NCI-H1694 treated with DMSO at 0.1 percent for 48 hours (cell line): ENCODE measurements at places on chromosomes 2 and 18.

- DNase-seq = no peak
These were observed 2.6 kb downstream of the C2orf72 start for GRCh38 chr2:231039821-231040364.

GRCh38 chr2:177799531-177799930 lies 273.0 kb downstream of the PDE11A start:
- DNase-seq = peak; percentile 42

DNA sequence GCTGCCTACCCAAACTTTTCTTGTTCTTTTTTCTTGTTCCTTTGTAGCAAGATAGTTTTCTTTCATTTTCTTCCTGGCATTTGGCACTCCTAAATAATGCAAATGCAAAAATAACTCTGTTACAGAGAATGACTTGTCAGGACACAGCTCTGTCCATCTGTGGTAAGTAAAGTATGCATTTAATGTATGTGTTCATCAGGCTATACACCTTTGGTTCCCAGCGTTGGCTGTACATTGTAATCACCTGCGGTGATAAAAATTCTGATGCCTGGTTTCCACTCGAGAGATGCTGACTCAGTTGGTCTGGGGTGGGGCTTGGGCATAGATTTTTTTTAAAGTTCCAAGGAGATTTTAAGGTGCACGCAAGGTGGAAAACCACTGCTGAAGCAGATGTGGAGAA lies at the start of gene SERPINB13:
TSS of gene SERPINB13 (plus strand) at position 378 of the 400 bp plus-strand sequence. CDS start 1,325 bp downstream, outside the sequence.
- no peak for DNase-seq

- no peak for DNase-seq
These were observed 29.3 kb downstream of the PELI1 start for GRCh38 chr2:64114912-64115277.

- no peak for DNase-seq
These were observed 22.1 kb upstream of the RNF103 start for GRCh38 chr2:86645752-86646151.

DNA sequence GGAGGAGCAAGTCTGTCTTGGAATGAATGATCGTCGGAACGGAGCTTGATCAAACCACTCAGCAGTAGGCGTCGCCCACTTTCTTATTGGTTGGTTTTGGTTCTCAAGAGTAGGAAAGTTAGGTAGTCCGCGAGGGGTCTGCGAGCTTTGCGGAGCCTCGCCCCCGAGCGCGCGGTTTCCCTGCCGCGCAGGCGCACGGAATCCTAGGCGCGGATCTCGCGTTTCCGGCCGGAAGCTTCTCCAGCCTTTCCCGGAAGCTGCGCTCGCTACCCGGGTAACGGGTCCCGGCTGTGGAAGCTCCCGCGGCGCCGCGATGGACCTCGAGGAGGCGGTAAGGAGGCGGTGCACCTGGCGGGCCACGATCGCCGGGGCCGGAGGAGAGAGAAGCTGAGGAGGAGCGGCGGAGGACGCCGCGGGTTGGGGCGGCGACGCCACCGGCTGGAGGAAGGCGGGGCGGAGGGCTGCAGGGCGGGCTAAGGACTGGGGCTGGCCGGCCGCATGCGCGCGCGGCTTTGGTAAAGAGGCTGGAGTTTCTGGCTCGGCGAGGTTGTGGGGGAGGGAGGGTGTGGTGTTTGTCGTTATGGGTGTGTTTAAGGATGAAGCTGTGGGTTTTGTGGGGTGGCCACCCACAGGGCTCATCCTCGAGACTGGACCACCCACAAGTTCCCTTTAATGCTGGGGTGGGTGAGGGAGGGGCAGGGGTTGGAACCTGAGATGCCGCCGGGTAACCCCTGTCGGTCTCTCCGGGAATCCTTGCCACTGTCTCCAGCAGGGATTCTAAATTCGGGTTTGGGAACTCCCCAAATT lies at the start of gene TAF1B:
TSS of gene TAF1B (plus strand) at position 246 of the 807 bp plus-strand sequence. CDS start at position 314, 68 bp downstream.
- DNase-seq = peak; percentile 98

DNA sequence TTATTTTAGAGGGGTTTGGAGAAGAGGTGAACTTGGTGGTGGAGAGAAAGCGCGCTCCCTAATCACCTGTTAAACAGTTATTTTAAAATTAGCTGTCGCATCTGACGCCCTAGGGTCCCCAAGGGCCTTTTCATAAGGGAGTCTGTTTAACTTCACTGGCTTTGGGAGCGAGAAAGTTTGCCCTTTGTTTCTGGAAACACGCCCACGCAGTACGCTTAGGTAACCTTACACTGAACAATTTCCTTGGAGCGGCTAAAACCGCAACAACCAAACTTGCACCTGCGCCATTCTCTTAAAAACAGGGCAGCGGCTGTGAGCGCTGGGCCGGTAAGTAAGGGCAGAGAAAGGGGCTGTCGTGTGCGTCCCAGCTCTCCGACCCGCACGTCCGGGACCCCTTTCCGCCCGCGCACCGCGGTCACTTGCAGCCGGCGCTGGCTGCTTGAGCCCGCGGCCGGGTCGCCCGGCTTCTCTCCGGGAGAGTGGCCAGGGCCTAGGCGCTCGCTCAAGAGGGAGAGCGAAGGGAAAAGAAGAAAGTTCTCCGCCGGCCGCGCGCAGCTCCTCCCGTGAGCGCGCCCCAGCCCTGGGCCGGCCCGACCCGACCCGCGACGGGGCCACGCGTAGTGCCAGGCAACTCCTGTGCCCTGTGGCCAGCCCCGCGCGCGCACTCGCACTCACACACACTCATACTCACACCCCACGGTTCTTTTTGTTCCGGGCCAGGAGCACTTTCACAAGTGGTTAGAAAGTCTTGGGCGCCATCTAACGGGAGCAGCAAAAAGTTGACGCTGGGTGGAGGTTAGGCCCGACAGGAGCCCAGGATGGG lies 19.2 kb downstream of the POU3F3 start:
- no peak for DNase-seq

- DNase-seq = peak; percentile 78
These were observed 89.4 kb downstream of the DGKD start for GRCh38 chr2:233443511-233444183.

GRCh38 chr18:28736951-28737350 lies 560.0 kb upstream of the CDH2 start:
- no peak for DNase-seq

- DNase-seq = peak; percentile 51
These were observed at the start of gene PLCD4 for GRCh38 chr2:218607436-218608115. Gene PLCD4, plus strand, starts transcription at chr2:218607899. Its CDS starts 7,841 bp downstream, at chr2:218615740.

DNA sequence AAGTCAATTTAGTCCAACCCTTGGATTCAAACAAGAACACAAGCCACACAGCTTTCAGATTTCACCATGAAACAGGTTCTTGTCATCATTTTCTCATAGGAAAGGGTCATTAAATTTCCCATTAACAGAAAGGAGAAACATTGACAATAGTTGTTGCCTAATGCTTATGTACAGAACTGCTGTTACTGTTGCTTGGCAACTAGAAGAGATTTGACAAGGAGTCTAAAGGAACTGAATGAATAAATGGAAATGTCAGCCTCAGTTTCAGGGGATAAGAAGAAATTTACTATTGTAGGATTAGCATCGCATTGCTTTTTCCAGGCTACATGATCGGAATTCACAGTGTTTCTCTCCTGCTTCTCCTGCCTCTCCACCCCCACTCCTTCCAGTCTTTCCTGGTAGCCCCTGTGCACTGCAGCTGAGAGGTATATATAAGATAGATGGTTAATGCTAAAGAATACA lies 90.3 kb downstream of the SPATS2L start:
- no peak for DNase-seq

GRCh38 chr2:186460465-186460864 lies 25.6 kb upstream of the ZC3H15 start:
- DNase-seq = no peak

DNA sequence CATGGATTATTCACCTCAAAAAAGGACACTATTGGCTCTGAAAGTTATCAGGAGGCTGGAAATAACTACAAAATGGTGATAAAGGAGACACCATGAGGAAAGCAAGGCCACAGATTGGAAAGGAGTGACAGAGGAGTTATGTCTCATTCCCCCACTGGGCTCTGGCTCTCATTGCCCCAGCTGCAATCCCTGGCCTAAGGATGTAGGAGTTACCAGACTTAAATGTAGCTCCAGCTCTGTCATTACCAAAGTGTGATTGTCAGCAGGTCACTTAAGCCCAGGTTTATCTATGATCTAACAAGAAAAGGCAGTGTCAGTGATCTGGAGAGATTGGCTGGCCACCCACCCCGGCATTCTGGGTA lies 1228.2 kb upstream of the DDX18 start:
- DNase-seq = no peak

DNA sequence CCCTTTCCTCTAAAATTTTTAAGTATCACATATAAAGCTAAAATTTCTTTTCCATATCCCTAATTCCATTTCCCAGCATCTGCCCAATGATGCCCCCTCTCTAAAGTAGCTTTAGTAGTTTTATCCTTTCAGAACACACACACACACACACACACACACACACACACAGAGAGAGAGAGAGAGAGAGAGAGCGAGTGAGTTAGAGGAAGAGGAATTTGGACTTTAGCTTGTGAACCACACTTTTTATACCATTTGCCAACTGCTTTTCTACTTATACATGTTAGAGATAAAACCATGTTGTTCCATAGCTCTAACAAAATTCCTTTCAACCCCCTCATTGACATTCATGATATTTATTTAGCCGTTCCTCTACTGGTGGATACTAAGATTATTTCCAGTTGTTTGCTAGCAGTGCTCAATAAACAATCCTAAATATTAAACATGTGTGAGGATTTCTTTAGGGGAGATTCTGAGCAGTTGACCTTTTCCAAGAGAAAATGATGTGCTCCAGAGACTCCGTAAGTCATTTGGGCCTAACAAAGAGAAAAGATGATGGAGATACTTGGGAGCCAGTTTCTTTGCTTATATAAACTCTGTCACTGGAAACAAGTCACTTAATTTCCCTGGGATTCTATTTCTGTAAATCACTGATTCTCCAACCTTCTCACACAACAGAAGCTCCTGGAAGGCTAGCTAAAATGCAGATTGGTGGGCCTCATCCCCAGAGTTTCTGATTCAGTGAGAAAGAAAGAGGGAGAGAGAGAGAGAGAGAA lies 229.7 kb upstream of the SP5 start:
- DNase-seq = no peak

GRCh38 chr18:23745366-23745765 lies 56.1 kb downstream of the LAMA3 start:
- no peak for DNase-seq

- no peak for DNase-seq
These were observed 6.8 kb downstream of the MAIP1 start for GRCh38 chr2:199962203-199962602.

- DNase-seq = no peak
These were observed 156.8 kb downstream of the PAX3 start for GRCh38 chr2:222142027-222142426.

DNA sequence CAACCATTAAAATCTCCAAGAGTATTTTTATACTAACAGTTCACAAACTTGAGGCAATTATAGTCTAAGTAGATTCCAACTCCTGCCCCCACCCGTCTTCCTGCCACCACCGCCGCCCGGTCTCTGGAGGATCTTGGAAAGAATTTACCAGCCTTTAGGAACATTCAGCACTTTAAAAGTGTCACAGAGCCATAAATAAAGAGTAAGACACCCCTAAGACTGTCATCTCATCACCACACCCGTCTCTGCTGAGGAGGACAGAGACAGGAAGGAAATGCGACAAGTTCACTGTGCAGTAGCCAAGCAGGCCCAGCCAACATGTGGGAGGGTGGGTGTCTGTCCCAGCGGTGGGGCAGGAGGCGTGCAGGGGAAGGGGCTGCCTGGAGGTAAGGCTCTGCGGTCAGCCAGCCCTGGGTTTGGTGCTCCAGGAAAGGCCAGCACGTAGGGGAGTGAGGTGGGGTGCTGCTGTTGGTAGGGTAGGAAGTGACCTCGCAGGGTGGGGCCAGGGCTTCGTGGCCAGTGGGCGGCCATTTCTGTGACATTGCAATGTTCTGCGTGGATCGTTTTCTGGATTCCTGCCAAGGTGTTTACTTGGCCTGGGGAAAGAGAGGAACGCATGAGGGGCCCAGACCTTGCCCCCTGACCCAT lies 111.6 kb downstream of the FAM210A start:
- no peak for DNase-seq

GRCh38 chr2:85873679-85874078 lies 15.1 kb downstream of the ST3GAL5 start:
- no peak for DNase-seq

- DNase-seq = no peak
These were observed 198.5 kb downstream of the UBE2E3 start for GRCh38 chr2:181178823-181179412.

GRCh38 chr2:49210191-49210590 lies 55.9 kb upstream of the FSHR start:
- DNase-seq = no peak

DNA sequence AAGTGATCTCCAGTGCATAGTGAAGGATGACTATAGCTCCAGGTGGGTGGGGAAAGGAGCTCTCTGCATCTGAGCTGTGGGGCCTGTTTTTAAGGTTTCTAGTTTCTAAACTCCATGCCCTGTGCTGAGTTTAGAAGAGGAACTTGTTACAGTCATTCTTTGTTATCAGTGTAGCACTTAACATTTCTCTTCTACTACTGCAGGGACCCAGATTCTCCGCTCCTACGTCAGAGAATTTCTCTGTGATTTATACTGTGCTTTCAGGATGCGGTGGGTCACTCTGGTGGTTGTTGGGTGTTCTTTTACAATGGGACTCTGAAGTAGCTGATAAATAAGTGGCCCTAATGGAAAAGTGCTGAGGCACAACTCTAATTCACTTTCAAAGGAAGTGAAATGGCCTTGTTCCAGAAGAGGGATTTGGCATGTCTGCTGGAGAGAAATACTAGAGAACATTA lies 122.0 kb downstream of the WDSUB1 start:
- no peak for DNase-seq

GRCh38 chr2:127651971-127652550 lies 6.1 kb downstream of the GPR17 start:
- no peak for DNase-seq

GRCh38 chr2:85433511-85434089 lies 15.1 kb downstream of the SH2D6 start:
- DNase-seq = peak; percentile 87

- DNase-seq = no peak
These were observed 36.5 kb downstream of the PSMD14 start for GRCh38 chr2:161344692-161345091.

DNA sequence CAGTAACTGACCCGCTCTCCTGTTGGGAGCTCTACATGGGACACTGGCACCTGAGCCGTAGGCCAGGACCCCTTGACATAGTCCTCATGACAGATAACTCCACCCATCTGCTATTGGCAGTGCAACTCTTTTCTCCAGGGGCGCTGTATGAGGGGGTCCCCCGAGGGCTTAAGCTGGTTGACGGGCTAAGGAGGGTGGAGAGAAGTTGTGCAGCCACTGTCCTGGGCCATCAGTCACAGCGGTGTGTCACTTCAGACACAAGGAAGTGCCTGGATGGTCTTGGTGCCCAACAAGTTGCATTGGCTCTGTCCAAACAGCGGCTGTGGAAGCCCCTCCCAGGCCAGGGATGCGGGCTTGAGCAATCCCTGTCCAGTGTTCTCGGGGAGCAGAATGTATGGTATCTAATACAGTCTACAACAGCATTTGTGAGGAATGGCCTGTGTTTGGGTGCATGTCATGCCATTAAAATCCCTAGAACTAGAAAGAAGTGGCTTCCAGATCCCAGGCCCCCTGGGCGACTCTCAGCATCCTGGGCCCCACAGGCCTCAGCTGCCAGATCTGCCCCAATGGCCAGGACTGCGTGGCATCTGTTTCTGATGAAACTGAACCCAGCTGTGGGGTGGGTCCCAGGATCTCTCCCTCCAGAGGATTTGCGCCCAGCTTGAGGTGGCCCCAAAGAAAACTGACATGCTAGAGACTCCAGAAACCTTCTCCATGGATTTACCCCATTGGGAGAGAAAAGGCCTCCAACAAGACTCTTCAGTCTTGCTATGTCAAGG lies 23.3 kb downstream of the TTC32 start:
- no peak for DNase-seq
